ENCODE measurements at places on chromosomes 3 and 15.

GRCh38 chr3:73175698-73176097 lies 114.2 kb downstream of the EBLN2 start:
- no peak for DNase-seq

DNA sequence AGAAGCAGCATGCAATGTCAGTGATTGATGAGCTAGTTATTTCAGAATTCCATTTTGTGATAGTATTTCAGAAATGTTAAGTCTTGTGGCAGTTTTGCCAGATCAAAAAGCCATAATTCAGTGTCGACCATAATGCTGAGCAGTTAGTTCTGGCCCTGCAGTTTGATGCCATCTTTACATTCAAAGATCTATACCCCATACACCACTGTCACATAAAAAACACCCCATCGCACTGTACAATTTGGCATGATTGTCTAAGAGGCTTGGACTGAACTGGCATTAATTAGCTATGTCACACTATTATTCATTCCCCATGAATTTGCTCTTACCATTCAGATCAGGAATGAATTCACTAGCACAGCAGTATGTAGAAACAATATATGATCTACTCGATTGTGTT lies 127.7 kb upstream of the EPHA3 start:
- no peak for DNase-seq

- no peak for DNase-seq
These were observed 38.8 kb downstream of the SMAD6 start for GRCh38 chr15:66740802-66741201.

DNA sequence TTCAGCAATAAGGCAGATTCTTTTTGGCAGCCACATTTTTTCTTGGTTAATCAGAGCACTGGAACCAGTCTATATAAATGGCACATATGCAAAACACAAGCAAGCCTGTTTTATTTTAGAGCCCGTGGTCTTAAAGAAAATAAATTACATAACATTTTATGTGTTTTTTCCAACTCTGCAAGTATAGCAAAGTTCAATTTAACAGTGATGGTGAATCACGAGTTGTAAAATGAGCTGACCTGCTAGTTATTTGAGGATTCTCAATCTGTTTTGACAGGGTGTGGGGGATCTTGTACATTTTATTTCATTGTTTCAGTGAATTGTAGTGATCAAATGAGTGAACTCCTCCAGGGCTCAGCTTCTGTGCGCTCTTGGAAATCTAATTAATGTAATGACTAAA lies 2.7 kb downstream of the ARHGEF26 start:
- DNase-seq: no peak

DNA sequence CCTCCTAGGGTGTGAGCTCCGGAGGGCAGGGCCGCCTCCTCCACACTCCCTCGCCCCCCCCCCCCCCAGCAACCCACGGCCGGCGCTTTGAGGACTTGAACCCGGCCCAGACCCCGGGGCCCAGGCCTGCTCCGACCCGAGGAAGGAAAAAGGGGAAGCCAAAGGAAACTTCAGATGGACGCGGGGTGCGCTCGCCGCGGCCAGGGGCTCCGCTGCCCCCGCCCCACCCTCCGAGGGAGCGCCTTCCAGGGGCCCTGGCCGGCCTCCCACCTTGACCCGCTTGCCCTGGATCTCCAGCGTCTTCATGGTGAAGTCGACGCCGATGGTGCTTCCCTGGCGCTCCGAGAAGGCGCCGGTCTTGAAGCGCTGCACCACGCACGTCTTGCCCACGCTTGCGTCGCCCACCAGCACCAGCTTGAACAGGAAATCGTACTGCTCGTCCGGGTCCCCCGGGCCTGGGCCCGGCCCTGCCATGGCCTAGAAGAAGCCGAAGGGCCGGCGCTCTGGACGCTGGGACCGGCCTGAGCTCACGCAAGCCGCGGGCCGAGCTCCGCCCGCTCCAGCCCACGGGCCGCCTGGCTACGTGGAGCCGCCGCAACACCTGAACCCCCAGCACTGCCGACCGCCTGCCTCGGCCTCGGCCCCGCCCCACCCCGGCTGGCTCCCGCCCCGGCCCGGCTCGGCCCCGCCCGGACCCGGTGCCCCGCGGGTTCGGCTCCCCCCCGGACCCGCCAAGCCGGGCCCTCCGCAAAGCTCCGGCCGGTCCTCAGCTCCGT lies 400 bp downstream of the RAB43 start:
- DNase-seq: no peak

- no peak for DNase-seq
These were observed 1049.0 kb upstream of the NR2F2 start for GRCh38 chr15:95281470-95281869.

GRCh38 chr3:57974796-57975388 lies 33.3 kb upstream of the FLNB start:
- peak; percentile 92 for DNase-seq

DNA sequence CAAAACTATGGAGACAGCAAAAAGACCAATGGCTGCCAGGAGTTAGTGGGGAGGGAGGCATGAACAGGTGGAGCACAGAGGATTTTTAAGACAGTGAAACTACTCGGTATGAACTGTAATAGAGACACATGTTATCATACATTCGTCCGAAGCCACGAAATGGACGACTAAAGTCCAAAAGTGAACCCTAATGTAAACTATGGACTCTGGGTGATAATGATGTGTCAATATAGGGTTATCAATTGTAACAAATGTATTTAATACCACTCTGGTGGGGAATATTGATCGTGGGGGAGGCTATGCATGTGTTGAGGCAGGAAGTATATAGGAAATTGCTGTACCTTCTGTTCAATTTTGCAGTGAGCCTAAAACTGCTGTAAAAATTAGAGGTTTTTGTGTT lies 107.0 kb downstream of the CPN2 start:
- no peak for DNase-seq

GRCh38 chr3:194984622-194985021 lies 286.3 kb downstream of the XXYLT1 start:
- DNase-seq: no peak

- no peak for DNase-seq
These were observed 224.7 kb upstream of the POU1F1 start for GRCh38 chr3:87501076-87501475.
